Lung microvascular endothelial cell (primary cell): ENCODE measurements at places on chromosomes 7 and 10. TPM values are rescaled to one million over a fixed set of nuclear protein-coding genes. Genes with fewer than 3 reads are reported as not detected.

DNA sequence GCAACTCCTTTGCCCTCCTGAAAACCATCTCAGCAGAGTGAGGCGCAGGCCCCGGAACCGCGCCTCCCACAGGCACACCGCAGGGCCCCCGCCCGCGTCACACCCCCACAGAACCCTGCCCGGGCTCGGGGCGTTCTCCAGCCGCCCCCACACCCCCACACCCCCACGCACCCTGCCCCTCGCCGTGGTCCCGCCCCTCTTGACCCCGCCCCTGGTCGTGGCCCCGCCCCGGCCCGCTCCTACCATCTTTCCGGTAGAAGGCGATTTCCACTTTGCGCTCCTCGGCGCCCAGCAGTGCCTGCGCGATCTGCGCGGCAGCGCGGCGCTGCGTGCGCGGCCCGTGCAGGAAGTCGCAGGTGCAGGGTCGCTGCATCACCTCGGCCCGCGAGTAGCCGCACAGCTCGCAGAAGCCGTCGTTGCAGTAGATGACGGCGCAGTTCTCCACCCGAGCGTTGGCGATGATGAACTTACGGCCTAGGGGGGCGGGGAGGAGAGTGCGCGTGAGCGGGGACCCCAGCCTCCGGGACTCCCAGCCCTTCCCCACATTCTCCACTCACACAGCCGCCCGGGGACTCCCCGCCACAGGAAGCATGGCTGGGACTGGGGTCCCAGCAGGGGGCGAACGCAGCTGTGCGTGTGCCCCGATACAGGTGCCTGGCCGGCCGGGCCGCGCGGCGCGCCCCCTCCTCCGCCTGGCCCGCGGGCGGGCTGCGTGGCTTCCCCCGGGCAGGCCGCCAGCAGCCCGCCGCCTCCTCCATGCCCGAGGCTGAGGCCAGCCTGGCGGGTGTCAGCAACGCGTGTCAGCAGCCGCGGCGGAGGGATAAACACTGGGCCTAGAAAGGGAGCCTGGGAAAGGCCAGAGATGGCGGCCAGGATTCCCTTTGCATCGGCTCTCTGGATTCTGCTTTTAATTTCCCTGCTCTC is 3.4 kb downstream of the KCNH2 start:
- peak; percentile 10 for DNase-seq

DNA sequence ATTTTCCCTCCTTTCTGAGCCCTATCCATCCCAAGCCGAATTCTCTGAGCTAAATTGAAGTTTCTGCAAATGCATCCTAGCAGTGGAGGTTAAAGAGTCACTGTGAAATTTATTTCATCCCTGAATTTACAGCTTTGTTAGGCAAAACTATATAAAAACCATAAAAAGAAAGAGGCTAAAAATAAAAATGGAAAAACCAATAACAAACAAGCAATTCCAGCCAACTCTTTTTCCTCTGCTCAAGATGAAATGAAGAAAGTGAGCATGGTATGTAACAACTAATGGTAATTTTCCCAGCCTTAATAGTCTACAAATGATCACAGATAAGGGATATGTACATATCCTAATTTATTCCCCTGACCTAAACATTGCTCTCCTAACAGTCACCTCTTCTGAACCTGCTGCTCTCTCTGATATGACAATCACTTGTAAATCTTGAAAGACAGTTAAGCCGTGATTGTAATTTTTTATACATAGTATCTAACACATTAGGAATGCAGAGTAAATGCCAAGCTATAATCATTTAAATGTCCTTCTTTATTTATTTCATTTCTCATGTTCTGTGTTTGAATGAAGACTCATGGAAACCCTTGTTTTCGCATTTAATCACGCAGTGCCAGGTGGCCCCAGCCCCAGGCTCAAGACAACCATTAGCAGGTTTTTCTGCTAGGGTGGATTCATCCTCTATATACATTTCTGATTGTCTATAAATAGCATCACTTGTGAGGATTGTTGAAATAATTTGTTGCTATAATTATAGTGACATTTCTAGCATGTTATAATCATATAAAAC is 48.6 kb upstream of the NRP1 start:
- no peak for DNase-seq

DNA sequence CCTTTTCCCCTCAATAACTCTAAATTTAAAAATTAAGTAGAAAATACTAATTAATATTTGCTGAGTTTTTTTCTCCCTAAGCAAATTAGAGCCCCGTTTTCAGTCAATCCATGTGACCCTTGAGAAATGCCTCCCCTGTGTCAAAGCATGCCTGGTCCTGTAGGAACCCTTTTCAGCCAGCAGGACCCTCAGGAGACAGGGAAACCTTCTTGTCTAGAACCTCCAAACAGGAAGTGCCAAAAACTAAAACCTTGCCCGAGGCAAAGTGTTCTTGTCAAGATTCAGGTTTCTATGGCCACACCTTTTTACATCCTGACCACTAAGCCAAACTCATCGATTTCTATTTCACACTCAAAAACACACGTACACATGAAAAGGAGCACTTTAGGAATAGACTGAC is 60.1 kb upstream of the NFE2L3 start:
- DNase-seq = no peak

GRCh38 chr7:106744563-106745091 is 83.7 kb upstream of the CCDC71L start:
- DNase-seq = no peak

- DNase-seq = no peak
These were observed 112.1 kb downstream of the CUL2 start for GRCh38 chr10:34978080-34978479.

GRCh38 chr7:105678811-105679495 is 97.7 kb upstream of the EFCAB10 start:
- peak; percentile 75 for DNase-seq

DNA sequence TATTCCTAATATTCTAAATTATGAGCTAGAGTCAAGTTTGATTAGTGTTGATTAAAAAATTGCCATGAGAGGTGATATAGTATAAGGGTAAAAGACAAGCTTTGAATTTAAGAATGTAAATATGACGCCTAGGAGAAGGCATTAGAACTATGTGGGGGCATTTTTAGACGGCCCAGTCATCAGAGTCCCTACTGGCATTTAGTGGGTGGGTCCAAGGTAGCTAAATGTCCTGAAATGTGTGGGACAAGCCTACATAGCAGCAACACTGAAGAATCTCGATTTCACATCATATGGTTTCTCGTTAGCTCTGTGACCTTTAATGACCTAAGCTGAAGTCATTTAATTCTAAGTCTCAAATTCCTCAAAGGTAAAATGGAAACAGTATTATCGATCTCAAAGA is 133.5 kb downstream of the SGMS1 start:
- no peak for DNase-seq

GRCh38 chr10:21315645-21316220 is 209.7 kb downstream of the SKIDA1 start:
- DNase-seq = peak; percentile 83

The CALML3 gene
- total RNA-seq = not detected in 2 replicates

The LRRD1 gene
- under 0.01 TPM in 2 replicates for total RNA-seq

The C7orf33 gene
- total RNA-seq = not detected in 2 replicates

The PON1 gene
- total RNA-seq = not detected in 2 replicates

The KCNIP2 gene
- total RNA-seq = under 0.01 and 0.20 TPM in 2 replicates

The ASB10 gene
- total RNA-seq = not detected in 2 replicates

The C10orf62 gene
- total RNA-seq = not detected in 2 replicates

The TLX1 gene
- not detected in 2 replicates for total RNA-seq
